ENCODE measurements at places on chromosomes 4 and X.

DNA sequence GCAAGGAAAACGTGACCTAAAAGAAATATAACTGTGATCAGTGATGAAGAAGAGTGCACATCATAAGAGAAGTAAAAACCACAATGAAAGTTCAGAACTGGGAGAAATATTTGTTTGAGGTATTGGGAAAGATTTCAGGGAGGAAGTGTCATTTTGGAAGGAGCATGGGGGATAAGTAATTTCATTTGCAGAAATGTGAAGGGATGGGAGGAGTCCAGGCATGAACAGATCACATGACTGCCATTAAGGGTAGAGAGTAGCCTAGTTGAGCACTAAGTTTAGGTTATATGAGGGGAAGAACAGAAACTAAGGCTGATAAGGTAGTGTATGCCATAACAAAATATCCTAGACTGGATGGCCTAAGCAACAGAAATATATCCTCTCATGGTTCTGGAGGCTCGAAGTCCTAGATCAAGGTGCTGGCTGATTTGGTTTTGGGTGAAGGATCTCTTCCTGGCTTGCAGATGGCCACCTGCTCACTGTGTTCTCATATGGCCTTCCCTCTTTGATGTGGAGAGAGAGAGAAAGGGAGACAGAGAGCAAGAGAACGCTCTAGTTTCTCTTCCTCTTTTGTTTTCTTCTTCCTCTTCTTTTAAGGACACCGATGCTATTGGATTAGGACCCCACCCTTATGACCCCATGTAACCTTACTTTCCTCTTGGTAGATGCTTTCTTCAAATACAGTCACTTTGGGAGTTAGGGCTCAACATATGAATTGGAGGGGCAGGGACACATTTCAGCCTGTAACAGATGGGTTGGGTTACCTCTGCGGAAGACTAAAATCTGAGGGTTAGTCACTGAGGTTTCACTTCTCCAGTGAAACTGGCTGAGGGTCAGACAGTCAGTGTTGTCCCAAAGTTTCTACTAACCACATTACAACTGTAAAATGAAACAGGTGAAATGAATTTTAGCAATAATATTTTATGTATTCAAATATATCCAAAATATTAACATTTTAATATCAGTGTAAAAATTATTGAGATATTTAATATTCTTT, 77.9 kb downstream of the EGF start:
- no peak for DNase-seq

DNA sequence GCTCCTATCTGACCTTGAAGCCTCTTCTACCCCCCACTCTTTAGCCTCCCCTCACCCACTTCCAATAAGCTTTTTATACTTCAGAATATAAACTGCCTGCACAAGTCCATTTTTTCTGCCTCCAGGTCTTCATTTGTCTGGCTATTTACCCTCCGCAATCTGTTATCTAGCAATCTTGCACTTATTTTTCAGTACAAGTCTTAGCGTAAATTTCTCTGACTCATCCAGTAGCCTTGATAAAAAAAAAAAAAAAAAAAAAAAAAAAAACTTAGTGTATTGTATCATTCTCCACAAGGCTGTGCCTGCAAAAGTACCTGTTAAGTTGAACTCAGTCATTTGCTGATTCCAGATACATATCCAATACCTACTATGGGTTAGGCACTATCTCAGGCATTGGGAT, 219.5 kb upstream of the DKK2 start:
- DNase-seq = no peak

GRCh38 chr4:148444296-148445070, 2.3 kb upstream of the NR3C2 start:
- no peak for DNase-seq

GRCh38 chrX:120486786-120487185, 17.7 kb upstream of the LAMP2 start:
- DNase-seq = peak; percentile 81

DNA sequence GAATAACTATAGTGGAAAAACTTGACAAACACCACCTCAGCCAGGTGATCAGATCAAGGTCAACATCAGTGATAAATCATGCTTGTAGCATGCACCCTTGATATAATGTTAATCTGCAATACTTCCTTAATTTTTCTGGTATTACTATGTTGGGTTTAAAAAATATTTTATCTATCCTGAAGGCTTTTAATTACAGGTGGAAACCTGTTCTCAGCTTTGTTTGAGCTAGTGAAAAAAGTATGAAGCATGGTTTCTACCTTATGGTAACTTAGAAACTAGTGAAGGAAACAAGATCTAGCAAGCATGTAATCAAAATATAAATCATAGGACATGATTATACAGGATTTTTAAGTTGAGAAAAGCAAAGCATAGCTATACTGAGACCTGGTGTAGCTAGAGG, 26.6 kb downstream of the MAOA start:
- no peak for DNase-seq

DNA sequence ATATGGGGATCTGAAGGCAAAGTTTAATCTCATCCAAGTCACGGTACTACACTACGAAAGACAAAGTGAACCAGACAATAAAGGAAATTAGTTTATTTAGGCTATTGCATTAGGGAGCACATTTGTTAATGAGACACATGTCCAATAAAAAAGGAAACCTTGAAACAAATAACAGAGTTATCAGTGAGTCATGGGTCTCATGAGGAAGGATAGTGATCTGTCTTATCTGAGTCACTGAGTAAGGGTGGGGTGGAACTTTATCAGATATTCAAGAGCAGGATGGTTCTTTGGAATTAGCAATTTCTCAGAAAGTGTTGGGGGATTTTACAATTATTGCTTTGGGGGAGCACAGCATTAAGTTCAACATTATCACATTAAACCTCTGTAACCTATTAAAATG, 188.9 kb upstream of the IL1RAPL1 start:
- DNase-seq = no peak

- no peak for DNase-seq
These were observed 133.6 kb upstream of the IL15 start for GRCh38 chr4:141502755-141503154.

- no peak for DNase-seq
These were observed 13.3 kb downstream of the SHOX start for GRCh38 chrX:643911-644303.

GRCh38 chrX:132954323-132954722, 4.1 kb downstream of the HS6ST2 start:
- DNase-seq = no peak

DNA sequence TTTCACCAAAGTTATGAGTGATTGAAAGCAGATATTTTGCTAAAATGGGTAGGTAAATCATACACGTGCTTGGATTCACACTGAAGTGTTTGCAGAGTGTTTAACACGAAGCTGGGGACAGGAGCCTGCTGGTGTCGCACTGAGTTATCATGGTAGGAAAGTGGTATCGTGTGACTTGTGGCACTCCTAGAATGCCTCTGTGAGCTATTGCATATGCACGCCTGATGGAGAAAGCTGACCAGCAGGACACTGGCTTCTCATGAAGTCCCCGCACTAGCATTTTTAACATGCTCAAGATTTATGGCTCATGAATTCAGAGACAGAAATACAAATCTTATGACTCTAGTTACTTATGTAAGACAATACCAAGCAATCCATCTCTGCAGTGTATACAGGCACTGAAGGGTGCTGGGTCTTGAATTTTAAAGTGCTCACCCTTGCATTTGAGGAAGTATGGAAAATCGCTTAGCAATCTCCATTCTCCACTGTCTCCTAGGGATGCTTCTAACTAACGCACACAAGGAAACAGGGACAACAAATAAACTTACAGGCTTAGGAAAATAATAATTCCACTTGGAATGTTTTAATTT, 19.8 kb downstream of the VCX3B start:
- no peak for DNase-seq

DNA sequence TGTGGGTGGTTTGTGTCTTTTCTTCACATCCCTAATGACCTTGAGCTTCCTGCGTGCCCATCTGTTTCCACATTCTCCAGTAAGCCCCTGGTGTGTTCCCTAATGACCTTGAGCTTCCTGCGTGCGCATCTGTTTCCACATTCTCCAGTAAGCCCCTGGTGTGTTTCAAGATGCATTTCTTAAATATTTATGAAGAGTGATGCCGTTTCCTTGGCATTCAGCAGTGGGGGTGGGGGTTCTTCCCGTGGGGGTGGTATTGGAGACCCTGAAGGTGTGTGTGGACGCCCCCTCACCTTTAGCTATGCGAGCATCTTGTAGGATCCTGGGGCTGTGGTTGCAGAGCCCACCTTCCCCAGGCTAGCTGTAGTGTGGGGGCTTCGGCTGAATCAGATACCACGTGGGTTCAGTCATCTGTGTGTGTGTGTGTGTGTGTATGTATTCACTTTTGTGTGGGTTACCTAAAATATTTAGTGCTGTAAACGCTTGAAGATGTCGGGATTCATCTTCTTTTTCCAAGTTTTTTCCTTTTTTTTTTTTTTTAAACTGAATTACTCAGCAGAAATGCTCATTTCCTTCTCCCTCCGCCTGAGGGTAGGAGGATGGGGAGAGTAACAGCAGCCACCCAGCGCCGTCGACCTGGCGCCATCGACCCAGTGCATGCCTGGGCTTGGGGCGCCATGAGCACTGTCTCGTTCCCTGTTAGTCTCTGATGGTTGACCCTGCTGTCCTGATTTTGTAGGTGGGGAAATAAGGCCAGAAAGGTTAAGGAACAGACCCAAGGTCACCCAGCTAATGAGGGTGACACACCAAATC, 9.9 kb downstream of the NSG1 start:
- no peak for DNase-seq

GRCh38 chrX:134570509-134570846, 87.8 kb downstream of the PLAC1 start:
- DNase-seq = no peak

GRCh38 chr4:109032671-109033070, 269.8 kb downstream of the COL25A1 start:
- DNase-seq = no peak

- no peak for DNase-seq
These were observed 72.7 kb upstream of the IL15 start for GRCh38 chr4:141563723-141564122.

DNA sequence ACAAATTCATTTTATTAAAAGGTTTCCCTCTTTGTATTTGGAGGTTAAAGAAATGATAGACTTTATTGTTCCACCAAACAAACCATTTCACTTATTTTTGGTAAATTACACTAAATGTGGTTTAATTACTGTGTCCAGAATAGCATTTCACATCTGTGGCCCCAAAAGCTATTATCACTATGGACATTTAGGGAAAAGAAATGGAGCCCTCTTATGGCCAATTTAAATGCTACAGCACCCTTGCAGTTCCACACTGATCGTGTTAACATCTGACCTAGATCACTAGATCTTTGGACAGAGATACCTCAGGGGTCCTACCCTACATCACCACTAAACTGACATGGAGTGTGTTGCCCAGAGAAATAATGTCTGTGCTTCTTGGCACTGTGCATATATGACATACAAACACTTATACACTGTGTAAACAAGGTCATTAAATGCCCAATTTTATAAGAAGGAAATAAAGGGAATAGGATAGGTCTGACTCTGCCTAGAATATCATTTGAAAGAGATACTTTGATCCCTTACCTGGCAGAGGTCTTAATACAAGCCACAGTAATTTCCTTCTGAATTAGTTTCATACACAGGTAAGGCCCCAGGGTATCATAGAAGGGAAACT, 163.9 kb downstream of the KDR start:
- DNase-seq = no peak

GRCh38 chrX:129347291-129347690, 176.0 kb downstream of the SMARCA1 start:
- no peak for DNase-seq

GRCh38 chr4:85860066-85860740, 385.3 kb downstream of the ARHGAP24 start:
- no peak for DNase-seq

- DNase-seq = no peak
These were observed 855 bp downstream of the GPRASP2 start for GRCh38 chrX:102712981-102713625.

DNA sequence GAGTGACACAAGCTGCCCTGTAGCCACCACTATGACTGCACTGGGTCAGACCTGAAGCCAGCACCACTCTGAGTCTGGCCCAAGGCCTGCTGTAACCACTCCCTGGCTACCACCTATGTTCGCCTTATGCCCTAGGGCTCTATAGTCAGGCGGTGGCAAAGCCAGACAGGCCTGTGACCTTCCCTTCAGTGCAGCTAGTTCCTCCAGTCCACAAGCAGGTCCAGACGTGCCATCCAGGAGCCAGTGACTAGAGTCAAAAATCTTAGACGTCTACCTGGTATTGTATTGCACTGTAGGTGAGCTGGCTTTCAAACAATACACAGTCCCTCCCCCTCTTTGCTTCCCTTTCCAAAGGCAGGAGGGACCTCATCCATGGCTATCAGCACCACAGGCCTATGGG, 54.0 kb upstream of the RNF128 start:
- no peak for DNase-seq

DNA sequence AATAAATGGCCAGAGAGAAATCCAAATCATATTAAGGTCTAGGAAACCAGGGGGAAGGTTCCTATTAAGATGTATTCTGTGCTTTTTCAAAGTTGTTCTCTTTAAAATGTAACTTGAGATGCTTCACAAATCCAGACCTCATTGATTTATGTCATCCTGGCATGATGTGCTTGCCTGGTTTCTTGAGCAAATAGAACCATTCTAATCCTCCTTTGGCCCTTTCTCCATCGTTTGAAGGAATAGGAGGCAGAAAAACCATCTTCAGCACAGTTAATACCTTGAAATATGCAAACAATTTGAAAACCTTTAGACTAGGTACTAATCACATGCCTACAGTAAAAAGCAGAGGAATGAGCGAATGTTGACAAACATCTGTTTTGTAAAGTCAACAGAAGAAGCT, 202.2 kb upstream of the CXorf66 start:
- DNase-seq = no peak

DNA sequence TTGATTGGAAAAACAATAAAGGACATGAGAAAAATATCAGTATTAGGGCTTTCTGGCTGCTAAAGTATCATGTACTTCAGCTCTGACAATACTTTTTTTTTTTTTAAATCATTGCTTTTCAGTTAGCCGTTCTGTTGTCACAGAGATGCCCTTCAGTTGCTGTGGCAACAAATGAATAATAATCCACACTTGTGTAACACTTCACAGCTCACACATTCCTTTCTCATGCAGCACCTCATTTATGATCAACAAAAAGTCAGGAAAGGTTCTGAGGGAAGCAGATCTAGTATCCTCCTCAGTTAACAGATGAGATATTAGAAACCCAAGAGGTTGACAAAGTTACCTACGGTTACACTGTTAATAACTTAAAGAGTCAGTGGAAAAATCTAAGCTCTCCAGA, 444.2 kb upstream of the SLIT2 start:
- no peak for DNase-seq

GRCh38 chrX:125203365-125203736, 116.3 kb upstream of the TEX13C start:
- DNase-seq = no peak

DNA sequence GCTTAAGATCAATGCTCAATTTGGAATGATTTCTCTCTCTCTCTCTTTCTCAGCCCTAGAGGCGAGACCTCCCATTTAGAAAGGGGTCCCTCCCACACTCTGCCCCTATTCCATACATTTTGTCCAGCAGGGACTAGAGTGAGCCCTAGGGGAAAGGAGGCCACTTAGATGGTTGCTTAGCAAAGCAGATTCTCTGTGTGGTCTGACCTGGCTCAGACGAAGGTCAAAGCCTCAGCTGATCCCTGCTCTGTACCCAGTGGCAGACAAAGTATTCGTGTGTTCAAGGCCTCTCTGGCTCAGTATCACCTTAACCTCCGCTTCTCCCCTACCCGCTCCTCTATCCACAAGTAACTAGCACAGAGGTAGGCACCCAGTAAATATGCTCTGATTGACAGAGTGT, 78.4 kb downstream of the HPRT1 start:
- DNase-seq = no peak

All from HepG2 (cell line).